Stimulated activated CD8-positive, alpha-beta memory T cell treated with anti-CD3 and anti-CD28 coated beads, Interleukin-4, amount 100 ng/mL, for 24 hours (primary cell): ENCODE measurements at places on chromosomes 4 and X.

DNA sequence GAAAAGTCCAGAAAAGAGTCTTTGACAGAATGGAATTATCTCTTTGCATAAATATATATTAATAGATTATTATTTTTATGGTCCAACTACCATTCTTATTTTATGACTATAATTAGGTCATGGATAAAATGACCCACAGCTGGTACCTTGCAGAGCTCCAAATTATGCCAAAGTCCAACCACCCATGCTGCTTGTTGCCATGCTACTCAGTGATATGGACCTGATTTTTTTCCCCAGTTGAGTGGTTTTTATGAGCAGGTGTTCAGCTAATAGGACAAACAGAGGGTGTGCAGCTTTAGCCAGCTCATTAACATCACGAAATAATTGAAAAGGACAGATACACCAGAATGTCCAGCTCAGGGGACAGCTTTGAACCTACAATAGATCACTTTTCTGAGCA lies 9.7 kb downstream of the HOPX start:
- no peak for DNase-seq

DNA sequence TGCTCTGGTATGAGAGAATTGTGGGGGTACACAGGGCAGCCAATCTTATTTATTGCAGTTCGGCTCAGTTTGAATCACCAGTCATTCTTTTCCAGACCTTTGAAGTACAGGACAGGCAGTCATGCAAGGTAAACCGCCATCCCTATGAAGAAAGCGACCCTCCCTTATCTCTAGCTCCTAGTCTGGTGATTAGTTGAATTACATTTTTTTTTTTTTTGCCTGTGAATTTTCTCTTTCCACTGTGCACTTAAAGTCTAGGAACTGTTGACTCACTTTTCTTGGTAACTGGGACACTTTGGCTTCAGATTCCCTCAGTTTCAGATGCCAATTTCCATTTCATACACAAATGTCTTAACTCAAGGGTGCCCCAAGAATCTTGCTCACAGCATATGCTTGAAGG lies 82.4 kb upstream of the FAM9C start:
- DNase-seq = no peak

- DNase-seq = no peak
These were observed 5.9 kb upstream of the GAR1 start for GRCh38 chr4:109809655-109810054.

DNA sequence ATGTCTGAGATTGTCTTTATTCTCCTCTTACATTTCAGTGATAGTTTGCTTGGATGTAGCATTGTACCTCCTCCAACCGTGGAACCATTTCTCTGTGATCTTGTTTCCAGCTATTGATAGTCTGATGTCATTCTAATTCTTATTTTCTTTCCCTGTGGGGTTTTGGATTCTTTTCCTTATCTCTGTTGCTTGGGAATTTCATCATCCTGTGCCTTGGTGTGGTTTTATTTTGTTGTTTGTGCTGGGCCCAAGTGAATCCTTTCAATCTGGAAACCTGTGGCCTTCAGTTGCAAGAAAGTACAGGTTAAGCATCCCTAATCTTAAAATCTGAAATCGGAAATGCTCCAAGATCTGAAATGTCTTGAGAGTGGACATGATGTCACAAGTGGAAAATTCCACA lies 22.0 kb downstream of the MSX1 start:
- no peak for DNase-seq

DNA sequence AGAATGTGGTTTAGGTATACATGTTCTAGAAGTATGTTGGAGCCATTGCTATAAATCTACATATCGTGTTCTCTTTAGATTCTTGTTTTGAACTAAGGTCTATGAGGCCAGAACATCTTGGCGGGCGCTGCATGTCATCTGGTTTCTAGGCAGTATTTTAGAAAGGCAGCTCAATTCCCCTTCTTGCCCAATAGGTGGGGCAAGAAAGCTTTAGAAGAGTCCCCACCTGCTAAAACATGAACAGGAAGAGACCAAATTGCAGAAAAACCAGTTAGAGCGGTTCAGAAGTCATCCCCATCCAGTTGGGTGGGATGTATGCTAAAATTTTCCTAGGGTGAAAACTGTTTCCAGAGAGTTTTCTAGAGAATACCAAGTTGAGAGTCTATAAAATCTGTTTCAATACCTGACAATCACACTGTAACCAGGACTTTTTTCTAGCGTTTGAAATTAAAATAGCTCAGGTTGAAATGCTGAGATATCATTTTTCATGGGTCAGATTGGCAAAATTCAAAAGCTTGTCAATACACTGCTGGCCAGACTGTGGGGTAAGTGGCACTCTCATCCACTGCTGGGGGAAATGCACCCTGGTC lies 17.5 kb upstream of the SH3KBP1 start:
- DNase-seq = no peak

DNA sequence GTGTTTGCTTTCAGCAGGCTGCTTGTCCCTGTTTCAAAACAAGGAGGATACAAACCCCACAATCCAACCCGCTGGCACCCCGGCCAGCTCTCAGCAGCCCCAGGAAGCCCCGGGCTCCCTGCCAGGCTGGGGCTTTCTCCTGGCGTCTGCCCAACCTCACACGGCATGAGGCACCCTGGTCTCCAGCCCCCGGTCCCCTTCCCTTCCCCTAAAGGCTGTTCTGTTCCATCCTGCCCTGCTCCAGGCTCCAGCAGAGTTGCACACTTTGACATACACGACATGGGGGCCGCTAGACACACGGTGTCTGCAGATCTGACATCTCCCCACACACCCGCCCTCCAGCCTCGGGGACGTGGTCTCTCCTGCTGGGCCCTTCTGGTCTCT lies 107.7 kb upstream of the ADRA2C start:
- no peak for DNase-seq

GRCh38 chr4:1566838-1567518 lies 117.1 kb downstream of the FAM53A start:
- DNase-seq = no peak

DNA sequence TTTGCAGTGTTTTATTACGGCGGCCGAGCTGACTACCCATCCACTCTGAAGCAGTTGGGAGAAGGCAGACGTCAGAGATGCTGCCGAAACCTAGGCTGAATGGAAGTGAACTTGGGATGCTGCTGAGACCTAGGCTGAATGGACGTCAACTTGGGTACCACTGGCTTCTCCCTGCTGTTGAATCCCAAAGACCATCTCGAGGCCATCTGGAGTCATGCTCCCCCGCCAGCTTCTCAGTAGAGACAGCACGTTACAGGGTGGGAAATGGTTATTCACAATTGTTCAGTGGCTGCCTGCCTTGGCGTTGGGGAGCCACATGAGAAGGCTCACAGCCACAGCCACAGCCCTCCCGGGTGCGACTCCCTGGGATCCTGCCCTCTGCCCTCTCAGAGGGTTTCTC lies 40.9 kb downstream of the P2RY8 start:
- no peak for DNase-seq

GRCh38 chr4:32102896-32103295 lies 1382.7 kb downstream of the PCDH7 start:
- no peak for DNase-seq

DNA sequence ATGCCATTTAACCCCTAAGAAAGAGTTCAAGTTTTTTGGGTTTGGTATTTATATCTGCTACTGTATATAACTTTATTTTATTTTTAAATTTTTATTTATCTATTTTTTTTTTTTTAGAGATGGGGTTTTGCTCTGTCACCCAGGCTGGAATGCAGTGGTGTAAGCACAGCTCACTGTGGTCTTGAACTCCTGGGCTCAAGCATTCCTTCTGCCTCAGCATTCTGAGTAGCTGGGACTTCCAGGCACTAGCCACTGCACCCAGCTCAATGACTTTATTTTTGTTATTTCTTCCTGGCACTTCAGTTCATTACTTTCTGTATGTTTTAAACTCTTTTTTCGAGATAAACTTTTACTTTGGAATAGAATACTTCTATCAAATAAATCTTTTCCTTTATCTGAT lies 42.4 kb upstream of the PGAM4 start:
- no peak for DNase-seq

- DNase-seq = no peak
These were observed 125.9 kb upstream of the ANK2 start for GRCh38 chr4:112923516-112923915.

DNA sequence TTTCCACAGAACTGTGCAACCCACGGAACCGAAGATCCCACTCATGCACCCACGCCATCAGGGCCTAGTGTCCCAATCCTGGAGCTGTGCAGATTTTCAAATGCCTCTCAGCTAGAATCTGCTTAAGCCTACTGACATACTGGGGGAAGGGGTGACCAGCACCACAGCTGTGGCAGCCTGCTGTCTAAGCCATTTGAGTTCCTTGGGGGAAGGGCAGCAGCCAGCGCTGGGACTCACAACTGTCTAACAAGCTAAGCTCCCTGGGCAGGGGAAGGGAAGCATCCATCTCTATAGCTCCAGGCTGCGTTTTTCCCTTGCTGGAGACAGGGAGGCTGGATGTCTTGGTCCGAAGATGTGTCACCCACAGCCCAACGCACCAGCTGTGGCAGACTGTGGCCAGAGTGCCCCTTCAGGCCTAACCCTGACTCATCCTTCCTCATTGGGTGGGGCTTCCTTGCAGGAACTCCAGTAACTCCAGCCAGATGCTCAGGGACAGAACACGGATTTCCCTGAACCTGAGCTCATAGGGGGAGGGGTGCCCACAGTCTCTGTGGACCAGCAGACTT lies 194.8 kb downstream of the CHRDL1 start:
- no peak for DNase-seq

DNA sequence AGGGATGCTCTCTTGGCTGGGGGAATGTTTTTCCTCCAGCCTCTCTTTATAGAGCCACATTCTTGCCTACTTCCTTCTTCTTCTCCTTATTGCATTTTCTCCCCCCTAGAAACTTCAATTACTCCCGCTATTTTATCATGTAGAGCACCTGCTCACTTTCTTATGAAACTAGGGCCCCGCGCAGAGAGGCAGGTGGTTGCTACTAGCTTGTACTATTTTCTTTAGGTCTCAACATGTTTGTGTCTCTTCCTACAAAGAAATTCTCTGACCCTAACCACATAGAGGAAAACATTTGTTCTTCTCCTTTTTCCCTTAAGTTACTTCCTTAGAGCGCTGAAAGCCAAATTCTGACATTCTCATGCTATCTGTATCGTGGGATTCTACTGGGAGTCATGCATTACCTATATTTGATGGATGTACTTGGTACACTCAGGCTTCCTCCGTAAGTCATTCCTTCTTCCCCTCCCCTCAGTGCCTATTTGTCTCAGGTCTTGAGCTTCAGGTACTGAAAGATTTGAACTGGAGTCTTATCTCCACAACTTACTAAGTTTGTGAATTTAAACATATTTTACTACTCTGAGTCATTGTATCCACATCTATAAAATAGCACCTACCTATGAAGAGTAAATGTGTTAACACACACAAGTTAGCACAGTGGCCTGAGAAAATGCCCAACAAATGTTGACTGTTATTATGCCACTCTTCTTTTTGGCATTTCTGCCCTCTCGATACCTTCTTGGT lies 159.1 kb upstream of the LEF1 start:
- DNase-seq = no peak

GRCh38 chr4:74878323-74878722 lies 54.6 kb upstream of the PARM1 start:
- no peak for DNase-seq

GRCh38 chr4:183284965-183285364 lies 35.1 kb downstream of the CLDN22 start:
- DNase-seq = no peak

- DNase-seq = no peak
These were observed 58.0 kb downstream of the SMAD1 start for GRCh38 chr4:145539671-145540070.

DNA sequence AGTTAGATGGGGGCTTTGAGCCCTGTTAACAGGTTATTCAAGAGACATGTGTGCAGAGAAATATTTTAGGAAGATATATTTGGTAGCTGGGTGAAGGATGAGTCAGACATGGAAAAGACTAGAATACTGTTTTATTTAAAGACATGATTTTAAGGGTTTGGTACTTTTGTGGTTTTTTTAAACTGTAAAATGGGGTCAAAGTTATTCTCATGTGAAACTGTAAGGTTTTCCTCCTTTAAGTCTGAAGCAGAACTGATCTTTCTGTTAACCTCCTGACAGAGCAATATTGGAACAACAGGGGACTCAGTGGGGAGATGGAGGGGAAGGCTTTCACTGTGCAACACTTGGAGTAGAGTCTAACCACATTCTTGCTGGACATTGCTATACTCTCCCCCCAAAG lies 112.4 kb upstream of the LSM6 start:
- no peak for DNase-seq

- DNase-seq = no peak
These were observed 393.3 kb upstream of the TRAM1L1 start for GRCh38 chr4:117478702-117479101.

DNA sequence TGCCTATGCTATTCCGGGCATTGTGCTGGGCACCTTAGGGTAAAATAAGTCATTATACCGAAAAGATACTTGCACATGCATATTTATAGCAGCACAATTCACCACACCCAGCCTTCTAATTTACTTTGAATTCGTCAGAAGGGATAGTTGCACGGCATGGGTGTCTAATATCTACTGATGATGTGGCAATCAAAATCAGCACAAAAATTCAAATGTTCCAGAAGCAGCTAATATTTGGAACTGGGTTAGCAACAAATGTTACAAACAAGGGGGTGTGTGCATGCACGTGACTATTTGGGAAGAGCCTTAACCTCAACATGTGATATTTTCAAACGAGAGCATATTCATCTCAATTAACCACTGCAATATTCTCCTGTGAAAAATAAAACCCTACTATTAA lies 79.7 kb upstream of the PRSS48 start:
- DNase-seq = no peak

GRCh38 chr4:74897386-74897785 lies 35.5 kb upstream of the PARM1 start:
- no peak for DNase-seq

DNA sequence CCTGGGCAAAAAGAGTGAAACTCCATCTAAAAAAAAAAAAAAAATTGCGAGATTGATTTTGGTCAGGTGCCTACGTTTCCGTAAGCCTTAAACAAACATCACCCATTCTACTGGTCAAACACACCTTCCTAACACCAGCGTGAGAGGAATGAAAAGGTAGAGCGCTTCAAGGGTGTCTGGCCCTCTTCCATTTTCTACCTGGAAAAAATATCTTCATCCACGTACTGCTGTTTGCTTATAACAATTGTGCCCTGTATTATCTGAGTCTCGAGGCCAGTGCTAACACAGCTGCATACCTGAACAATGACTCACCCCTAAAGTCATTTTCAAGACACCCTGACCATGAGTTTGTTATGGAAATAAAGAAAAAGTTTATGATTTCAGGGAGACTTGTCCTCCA lies 13.9 kb downstream of the TMSB4X start:
- DNase-seq = no peak
